ENCODE measurements at places on chromosomes 6 and 20.

DNA sequence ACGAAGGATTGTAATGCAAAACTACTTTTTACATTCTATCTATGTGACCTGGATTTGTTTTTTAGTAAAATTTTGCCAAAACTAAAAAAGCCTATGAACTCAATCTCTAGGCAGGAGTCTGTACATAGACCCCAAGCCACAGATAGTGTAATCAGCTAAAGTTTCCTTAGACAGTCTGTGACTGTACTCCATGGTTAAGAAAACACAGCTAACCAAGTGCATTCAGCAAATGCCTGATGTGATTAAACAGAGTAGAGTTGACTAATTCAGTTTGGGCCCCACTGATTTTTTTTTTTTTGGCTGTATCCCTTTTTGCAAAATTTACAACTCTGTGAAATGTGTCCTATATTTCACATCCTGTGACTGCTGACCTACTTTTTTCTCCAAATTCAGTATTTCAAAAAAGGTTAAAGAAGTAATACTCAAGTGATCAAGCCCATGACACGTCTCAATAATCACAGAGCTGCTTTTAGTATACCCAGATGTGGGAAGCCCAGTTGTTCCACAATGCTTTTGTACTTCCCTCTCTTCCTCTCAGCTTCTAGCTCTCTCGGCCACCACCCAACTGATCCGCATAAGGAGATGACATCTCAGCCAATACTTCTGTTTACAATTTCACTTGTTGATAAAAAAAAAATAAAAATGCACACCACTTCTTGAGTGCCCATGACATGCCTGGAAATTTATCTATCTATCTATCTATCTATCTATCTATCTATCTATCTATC, 108.8 kb upstream of the TBX18 start:
- no peak for DNase-seq

GRCh38 chr6:116087437-116088027, 13.1 kb upstream of the NT5DC1 start:
- DNase-seq, result no peak

GRCh38 chr20:47238780-47239718, 117.5 kb downstream of the ZMYND8 start:
- no peak for DNase-seq

- DNase-seq, result no peak
Observed at GRCh38 chr20:17904027-17904426, 64.6 kb downstream of the SNX5 start.

DNA sequence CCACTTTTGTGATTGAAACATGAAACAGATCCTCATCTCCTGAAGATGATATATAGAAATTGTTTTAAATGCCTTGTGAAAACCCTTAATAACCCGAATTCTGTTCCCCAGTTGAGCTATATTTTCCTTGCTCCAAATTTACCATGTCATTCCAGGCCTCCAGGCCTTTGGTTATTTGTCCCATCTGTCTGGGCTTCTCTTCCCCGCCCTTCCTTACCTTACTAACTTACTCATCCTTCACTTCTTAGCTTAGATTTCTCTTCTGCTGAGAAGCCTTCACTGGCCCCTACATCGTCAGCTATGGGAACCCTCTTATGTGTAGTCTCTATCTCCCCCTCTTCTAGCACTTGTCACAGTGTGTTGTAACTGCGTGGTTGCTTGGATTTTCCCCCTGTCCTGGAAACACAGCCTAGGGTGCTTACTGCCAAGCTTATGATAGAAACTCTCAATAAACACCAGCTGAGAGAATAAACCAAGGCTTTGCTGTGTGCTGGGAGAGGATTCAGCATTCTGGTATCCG, 68.6 kb downstream of the SGK1 start:
- DNase-seq, result no peak

DNA sequence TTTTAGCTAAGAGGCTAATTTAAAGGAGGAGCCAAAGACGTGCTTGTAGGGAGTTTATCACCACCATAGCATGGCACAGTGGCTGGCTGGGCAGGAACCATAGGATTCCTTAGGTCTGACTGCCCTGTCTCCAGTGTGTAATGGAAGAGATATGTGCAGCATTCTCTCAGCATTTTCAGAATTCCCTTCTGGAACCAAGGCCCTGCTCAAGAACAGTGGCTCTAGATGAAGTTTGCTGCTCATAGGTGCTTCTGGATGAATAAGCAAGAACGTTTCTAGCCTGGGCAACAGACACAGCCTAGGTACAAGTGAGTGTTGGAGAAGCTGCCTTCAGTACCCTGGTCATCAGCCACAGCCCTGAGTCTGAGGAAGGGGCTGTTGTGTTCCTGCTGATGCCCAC, 69.1 kb downstream of the LCA5 start:
- no peak for DNase-seq

- DNase-seq, result no peak
Observed at GRCh38 chr6:149716181-149716963, 1.5 kb downstream of the LATS1 start.

DNA sequence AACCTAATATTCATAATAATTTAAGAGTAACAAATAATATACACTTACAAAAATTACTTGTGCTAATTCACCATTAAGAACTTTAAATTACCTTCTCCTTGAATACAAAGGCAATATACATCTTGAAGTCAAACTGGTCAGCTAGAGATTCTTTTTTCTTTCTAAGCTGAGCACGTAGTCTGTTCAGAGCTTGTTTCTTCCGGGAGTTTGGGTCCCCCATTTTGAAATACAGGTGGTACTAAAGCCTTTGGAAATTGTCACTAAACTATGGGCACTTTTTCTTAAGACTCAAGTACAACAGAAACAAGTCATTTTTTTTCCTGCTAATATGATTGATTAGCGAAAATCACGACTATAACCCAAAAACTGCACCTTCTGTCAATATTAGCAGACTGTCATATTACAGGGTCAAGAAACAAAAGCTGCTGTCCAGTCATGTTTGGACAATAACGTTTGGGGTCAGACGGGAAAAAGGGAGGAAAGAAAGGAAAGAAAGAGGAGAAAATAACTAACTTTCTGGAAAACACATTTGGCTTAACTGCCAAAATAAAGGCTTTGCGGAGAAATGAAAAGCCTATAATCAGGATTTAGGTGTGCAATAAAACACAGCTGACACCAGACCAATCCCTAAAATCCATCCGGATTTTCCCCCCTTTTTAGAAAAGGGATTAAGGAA, 367 bp downstream of the C6orf62 start:
- DNase-seq, result no peak

DNA sequence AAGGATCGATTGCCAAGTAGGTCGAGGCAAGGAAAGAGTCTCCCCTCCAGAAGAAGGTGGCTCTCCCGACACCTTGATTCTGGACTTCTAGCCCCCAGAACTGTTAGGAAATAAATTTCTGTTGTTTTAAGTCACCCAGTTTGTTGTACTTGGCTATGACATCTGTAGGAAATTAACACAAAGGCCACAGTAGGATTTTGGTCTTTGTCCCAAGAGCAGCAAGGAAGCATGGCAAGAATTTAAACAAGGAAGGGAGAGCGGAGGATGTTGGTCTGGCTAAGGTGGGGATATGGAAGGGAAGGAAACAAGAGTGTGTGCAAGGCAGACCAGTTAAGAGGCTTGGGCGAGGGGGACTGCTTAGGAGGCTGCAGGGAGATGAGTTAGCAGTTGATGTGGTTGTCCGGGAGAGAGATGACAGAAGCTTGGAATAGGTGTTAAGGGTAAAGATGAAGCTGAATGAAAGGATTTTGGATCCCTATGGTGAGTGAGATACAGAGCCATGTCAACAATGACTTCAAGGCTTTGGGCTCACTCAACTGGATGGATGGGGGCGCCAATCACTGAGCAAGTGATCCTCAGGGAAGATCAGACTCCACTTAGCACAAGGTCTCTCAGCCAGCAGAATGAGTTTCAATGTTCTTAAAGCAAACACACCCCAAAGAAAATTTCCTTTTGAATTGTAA, 140.5 kb upstream of the ZNF217 start:
- no peak for DNase-seq

DNA sequence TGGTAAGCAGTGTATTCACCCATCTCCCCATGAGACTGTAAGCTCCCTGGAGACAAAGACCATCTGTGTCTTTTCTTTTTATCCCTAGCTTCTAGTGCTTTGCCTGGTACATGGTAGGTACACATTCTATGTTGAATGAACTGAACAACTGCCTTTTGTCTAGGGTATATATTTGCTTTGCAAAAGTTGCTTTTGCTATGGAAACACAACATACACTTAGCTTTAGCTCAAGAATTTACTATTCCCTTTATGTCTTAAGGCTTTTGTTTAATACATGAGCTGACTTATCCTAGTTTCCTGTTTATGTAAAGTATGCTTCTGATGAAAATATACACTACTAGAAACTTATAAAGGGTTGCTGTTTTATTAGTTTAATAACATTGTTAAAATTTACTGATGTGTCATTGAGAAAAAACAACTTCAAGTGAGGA, 198.2 kb downstream of the PRL start:
- no peak for DNase-seq

DNA sequence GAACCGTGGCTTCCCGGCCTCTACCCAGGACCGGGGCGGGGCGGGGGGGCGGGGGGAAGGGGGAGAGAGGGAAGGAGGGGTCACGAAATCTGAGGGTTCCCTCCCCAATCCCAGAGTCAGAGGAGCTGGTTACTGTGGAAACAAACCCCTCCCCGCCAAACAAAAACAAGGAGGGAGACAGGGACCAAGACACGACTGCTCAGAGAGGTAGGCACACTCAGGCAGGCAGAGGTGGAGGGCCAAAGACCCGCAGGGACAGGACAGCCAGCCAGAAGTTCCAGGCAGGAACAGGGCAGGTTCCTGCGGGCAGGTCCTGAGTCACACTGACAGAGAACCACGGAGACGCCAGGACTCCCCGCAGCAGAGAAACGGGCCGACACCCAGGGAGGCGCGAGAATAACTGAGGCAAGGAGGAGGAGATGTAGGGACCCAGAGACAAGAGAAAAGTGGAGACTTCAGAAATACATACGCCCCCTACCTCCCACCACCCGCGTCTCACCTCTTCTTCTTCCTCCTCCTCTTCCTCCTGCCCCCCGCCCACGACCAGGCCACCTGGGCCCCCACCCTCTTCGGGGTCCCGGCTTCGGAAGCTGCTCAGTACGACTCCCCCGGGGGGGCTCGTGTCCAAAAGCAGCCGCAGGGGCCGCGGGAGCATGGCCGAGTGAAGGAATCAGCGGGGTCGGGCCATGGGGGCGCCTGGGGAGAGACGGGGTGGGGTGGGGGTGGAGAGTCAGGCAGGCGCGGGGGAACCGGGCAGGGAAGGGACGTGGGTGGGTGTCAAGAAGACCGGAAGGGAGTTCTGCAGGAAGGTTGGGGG, 578 bp downstream of the RGL2 start:
- DNase-seq, result peak; percentile 68

DNA sequence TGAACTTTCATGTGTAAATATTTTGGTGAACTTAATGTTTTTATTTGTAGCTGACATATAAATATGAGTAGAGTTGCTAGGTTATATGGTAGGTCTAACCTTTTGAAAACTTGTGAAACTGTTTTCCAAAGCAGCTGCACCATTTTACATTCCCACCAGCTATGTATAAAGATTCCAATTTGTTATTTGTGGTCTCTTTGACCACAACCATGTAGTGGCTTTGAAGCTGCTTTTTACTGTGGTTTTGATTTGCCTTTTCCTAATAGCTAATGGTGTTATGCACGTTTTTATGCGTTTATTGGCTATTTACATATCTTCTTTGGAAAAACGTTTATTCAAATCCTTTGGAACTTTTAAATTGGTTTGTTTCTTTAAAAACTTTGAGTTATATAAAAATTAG, 10.3 kb downstream of the CST3 start:
- DNase-seq, result no peak

- no peak for DNase-seq
Observed at GRCh38 chr6:161228921-161229591, 44.8 kb downstream of the AGPAT4 start.

- no peak for DNase-seq
Observed at GRCh38 chr6:90247262-90247661, 49.4 kb downstream of the BACH2 start.

- no peak for DNase-seq
Observed at GRCh38 chr6:89479897-89480296, 46.9 kb downstream of the ANKRD6 start.

- no peak for DNase-seq
Observed at GRCh38 chr20:63840405-63840828, 9.4 kb upstream of the ZBTB46 start.

DNA sequence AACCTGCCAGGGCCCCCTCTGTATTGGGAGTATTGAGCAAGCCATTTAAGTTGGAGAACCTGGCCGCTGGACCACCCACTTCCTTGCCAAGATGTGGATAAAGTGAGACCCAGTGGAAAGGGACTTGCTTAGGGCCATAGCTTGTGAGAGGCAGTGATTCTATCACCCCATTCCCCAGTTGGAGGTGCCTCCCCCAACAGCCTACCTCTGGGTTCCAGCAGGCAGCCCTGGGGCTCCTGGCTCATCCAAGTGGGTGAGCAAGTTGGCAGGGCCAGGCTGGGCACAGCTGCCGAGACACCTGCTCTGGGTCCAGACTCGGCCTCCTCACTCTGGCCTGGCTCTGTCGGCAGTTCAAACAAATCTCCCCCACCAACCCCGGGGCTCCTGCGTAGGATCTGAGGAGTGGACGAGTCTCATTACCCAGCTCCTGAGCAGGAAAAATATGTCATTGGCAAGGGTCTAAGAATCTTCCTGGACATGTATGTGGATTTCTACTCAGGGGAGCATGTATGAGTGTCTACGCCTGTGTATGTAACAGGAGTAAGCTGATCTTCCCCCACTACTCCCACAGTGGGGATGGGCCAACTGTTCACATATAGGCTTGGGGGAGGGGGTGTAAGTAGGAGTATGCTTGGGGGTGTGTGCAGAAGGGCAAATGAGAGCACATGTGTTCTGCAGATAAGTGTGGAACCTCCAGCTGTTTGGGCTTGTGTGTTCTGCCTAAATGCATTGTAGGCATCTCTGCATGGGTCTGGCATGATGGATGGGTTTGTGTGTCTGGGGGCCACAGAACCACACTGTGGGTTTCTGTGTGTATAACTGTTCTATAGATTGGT, 1.9 kb downstream of the ID1 start:
- no peak for DNase-seq

GRCh38 chr6:13288969-13289391, 39.4 kb downstream of the TBC1D7 start:
- no peak for DNase-seq

GRCh38 chr6:137282254-137282653, 63.1 kb upstream of the IFNGR1 start:
- no peak for DNase-seq

GRCh38 chr6:137815692-137816091, 51.4 kb upstream of the TNFAIP3 start:
- DNase-seq, result no peak

DNA sequence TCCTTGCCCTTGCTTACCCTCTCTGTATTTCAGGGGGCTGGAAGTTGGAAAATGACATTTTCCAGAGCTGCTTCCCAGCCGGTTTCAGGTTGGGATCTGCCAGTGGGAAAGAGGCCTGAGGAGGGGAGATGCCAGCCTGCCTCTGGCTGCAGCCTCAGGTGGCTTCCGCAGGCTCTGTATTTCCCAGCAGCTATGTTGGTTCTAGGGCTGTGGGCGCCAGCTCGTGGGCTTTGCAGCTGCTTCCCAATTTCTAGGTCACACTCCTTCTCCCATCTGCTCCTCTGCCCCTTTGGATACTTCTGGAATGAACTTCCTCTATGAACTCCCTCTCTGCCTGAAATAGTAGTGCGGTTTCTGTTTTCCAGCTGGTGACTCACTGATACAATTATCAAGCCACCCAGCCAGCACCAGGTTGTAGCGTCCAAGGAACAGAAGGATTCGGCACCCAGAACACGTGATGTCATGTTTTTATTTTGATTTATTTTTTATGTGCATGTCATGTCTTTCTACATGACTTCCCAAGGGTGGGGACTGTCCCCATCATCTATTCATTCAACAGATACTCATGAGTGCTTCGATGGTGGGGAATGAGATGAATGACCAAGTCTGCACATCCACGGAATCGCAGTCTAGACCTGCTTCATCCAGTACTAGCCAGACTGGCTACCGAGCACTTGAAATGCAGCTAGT, 38.0 kb downstream of the TGM2 start:
- no peak for DNase-seq

Data from stimulated activated CD4-positive, alpha-beta T cell treated with anti-CD3 and anti-CD28 coated beads, Interleukin-4, amount 100 ng/mL, for 24 hours (primary cell).